Tracheal epithelial cell (primary cell): ENCODE measurements at places on chromosomes 7 and 10. TPM values are rescaled to one million over a fixed set of nuclear protein-coding genes. Genes with fewer than 3 reads are reported as not detected.

The GIMAP6 gene
- under 0.01 TPM in 2 replicates for total RNA-seq

The CCDC201 gene
- not detected in 2 replicates for total RNA-seq

The OR2A7 gene
- total RNA-seq: 0.85 and 1.7 TPM in 2 replicates

The ERCC6 gene
- 13.7 and 20.0 TPM in 2 replicates for total RNA-seq

The IMPDH1 gene
- total RNA-seq: 61.2 and 66.0 TPM in 2 replicates

The CALCR gene
- total RNA-seq: not detected in 2 replicates

The GPR141 gene
- total RNA-seq: 0.24 TPM in 1 of 2 replicates, not detected in the other

The TRIM56 gene
- 8.2 and 9.6 TPM in 2 replicates for total RNA-seq
